Sigmoid colon (tissue), 7 donors: ENCODE measurements at places on chromosomes 1 and 21. TPM values are rescaled to one million over a fixed set of nuclear protein-coding genes. Genes with fewer than 3 reads are reported as not detected.

The NAV1 gene
- total RNA-seq = 22.3 TPM

DNA sequence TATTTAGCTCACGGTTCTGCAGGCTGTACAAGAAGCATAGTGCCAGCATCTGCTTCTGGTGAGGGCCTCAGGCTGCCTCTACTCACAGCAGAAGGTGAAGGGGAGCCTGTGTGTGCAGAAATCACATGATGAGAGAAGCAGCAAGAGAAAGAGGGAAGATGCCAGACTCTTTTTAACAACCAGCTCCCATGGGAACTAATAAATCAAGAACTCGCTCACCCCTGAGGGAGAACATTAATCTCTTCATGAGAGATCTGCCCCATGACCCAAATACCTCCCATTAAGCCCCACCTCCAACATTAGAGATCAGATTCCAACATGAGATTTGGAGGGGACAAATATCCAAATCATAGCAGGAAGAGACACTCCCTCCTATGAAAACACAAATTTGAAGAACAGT is 74.1 kb downstream of the OLFML2B start:
- no peak for DNase-seq

DNA sequence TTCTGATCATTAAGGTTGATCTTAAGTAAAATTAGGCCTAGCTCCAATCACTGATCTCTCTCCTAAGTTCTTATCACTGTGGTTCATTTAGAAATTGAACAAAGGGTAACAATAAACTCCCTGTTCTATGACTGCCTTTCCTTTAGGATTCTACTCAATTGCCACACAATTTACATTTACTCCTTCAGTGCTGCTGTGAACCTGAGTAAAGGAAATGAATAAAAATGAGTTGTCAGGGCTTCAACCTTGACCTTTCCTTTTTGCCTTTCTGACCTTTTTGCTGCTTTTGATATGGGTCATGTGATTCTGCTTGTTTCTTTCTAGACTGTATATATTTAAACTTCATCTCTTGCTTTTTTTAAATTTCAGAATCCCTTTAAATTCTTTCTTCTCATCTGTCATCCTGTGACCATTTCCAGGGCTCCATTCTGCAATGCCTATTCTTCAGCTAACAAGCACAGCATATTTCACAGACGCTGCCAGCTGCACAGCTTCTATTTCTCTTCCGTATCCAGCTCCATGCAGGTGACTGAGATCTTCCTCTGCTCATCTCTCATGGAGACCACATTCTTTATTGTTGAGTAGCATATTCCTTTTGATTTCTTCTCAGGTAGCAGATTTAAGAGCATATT is 3.2 kb downstream of the LRRC8B start:
- no peak for DNase-seq

GRCh38 chr1:98184856-98185255 is 264.0 kb upstream of the DPYD start:
- DNase-seq = no peak

GRCh38 chr1:211830328-211831142 is at the start of gene LPGAT1:
TSS of gene LPGAT1 (minus strand) at chr1:211830763. CDS start at chr1:211829296, 1,467 bp downstream.
- peak; percentile 84 for DNase-seq

GRCh38 chr1:26168410-26169197 is at the start of gene C1orf232:
TSS of gene C1orf232 (minus strand) at chr1:26168963. CDS start at chr1:26168499, 464 bp downstream.
- DNase-seq = no peak

- DNase-seq = no peak
These were observed 466.5 kb upstream of the DEPDC1 start for GRCh38 chr1:68963353-68963752.

DNA sequence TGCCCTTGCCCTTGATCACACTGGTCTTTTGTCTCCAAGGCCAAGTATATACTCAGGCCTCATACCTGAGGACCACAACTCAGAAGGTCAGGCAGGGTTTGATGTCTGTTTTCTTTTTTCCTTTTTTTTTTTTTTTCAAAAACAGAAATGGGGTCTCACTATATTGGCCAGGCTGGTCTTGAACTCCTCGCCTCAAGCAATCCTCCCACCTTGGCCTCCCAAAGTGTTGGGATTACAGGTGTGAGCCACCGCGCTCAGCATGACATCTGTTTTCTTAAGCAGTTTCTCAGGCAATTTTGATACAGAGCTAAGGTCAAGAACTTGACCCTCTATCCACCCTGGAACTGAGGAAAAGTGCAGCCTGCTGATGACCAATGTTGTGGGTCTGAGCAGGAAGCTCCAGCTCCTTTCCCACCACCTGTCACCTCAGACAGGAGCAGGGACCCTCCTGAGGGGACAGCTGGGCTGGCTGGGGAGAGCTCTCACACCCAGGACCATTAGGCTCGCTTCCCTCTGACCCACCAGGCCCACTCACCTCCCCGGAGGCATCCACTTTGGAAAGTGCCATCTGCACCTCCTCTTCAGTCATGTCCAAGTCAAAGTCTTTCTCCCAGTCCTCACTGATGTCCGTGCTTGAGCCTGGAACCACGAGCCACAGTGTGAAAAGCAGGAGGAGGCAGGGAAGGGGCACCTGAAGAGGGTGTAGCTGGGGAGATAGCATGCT is 5.7 kb downstream of the TSSK3 start:
- no peak for DNase-seq

- no peak for DNase-seq
These were observed 24.4 kb upstream of the CLDN14 start for GRCh38 chr21:36504067-36505058.

The ADCY10 gene
- total RNA-seq = 0.28 TPM

DNA sequence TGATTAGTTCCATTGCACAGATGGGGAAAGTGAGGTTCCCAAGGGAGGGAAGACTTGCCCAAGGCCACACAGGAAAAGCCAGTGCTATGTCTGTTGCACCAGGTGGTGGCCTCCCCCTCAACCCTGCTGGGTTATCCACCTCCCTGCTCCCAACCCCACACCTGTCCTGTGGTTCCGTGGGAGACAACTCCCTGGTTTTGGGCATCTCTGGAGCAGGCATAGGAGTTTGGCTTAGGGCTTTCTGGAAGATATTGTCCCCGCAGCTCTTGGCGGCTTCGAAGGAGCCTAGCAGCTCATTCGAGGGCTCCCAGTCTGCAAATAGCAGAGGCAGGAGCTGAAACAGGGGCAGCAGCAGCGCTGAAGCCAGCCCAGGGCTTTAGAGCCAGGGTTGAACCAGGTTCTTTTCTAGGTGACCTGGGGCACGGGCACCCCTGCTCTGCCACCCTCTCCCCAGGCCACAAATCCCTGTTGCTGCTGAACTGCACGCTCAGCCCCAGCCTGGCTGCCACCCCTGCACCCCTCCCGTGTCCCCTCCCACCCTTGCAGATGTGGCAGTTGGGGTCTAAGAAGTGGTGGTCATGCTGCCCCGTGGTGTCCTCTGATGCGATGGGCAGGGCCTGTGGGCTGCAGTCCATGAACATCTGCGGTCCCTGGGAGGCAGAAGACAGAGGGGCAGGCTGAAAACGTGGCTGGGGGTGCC is 22.1 kb downstream of the SPOCD1 start:
- peak; percentile 53 for DNase-seq

The RNU1-2 gene
- under 0.01 TPM for total RNA-seq

GRCh38 chr1:169318536-169319244 is 48.9 kb downstream of the NME7 start:
- no peak for DNase-seq

The LRRC53 gene
- total RNA-seq = not detected

- DNase-seq = no peak
These were observed 710 bp upstream of the PRPF3 start for GRCh38 chr1:150320667-150320978.

The TLR5 gene
- 10.2 TPM for total RNA-seq

- no peak for DNase-seq
These were observed 128.9 kb downstream of the HHAT start for GRCh38 chr1:210457568-210457967.

- no peak for DNase-seq
These were observed 26.7 kb upstream of the RPTN start for GRCh38 chr1:152185544-152186391.

The CTSS gene
- 56.4 TPM for total RNA-seq

The FAM177B gene
- total RNA-seq = 0.36 TPM

The B3GALT5 gene
- total RNA-seq = 0.36 TPM

- no peak for DNase-seq
These were observed 15.9 kb upstream of the MUTYH start for GRCh38 chr1:45356186-45356585.

The SELP gene
- 4.6 TPM for total RNA-seq

DNA sequence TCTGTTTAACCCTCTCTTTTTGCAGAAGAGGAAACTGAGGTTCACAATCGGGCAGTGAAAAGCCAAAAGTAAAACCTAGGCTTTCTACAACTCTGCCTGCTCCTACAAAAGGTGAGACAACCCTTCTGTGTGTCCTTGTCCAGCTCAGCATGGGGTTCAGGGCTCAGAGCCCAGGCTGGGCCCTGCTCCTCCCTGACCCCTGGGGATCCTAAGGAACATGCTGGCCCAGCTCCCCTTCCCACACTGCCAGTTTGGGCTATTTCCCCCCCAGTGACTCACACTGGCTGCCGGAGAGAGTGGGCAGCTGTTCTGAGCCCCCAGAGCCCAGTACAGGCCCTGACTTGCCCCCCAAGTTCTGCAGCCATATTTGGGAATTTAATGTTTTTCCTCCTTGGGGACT is 8.9 kb downstream of the FAM229A start:
- no peak for DNase-seq
